ENCODE measurements at places on chromosomes 7 and 10. TPM values are rescaled to one million over a fixed set of nuclear protein-coding genes. Genes with fewer than 3 reads are reported as not detected.

NYAP1 gene
- 0.09 TPM for total RNA-seq

PILRA gene
- total RNA-seq, result 2.8 TPM

RAPGEF5 gene
- 16.4 TPM for total RNA-seq

IFT22 gene
- 6.6 TPM for total RNA-seq

LRRC18 gene
- total RNA-seq, result not detected

GRCh38 chr7:112510001-112510742 lies 29.4 kb downstream of the LSMEM1 start:
- DNase-seq, result no peak

GRCh38 chr7:111075498-111075897 lies 15.4 kb upstream of the LRRN3 start:
- DNase-seq, result no peak

GRCh38 chr10:97575127-97575668 lies 2.6 kb downstream of the ANKRD2 start:
- DNase-seq, result no peak

DNA sequence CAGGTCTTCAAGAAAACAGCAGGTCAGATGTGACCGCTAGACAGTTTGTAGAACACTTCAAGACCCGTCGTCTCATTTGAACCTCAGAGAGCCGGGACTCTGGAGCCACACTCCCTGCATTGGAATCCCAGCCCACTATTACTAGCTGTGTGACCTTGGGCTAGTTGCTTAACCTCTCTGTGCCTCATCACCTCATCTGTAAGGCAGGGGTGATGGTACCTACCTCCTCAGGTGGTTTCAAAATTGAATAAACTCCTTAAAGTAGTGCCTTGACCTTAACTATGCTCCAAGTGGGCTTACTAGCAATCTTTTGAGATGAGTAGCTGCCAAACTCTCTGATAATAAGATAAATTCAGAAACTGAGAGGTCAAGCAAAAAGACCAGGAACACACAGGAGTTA lies 43.8 kb downstream of the OGDH start:
- no peak for DNase-seq

GRCh38 chr10:132690401-132690800 lies 95.5 kb downstream of the NKX6-2 start:
- DNase-seq, result no peak

DNA sequence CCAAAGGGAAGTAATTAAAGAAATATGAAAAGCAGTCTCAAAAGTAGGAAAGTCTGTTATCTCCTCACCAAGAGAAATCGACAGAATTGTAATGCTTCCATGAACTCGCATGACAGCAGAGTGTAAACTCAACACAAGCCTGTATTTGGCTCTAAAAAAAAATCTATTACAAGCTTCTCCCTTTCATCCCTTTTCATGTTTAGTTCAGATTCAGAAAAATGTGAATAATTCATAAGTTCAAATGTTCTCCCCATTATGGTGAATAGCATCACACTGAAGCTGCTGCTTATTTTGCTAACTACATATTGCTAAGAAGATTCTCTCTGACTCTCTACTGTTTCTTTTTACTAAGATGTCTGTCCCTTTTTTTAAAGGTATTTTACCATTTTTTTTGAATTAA lies 910.3 kb upstream of the MBL2 start:
- no peak for DNase-seq

GRCh38 chr10:51743146-51743545 lies 43.8 kb upstream of the CSTF2T start:
- no peak for DNase-seq

DNA sequence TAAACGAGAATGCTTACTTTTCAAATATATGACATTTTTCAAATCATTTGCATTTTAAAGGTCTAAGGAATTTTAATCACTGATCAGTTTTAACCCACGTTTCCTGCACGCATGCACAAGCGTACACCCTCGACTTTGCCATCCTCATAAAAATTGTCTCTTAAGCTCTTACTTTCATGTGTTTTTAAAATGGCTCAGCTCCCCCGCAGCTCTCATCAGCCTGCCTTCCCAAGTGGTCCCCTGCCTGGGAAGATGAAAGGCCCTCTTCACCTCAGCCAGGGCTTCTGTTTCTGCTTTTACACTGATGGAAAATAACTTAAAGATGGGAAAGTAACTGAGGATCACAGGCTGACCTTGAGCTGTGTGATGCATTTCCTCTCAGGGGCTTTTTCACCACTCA lies 131.6 kb upstream of the LSM8 start:
- no peak for DNase-seq

DNA sequence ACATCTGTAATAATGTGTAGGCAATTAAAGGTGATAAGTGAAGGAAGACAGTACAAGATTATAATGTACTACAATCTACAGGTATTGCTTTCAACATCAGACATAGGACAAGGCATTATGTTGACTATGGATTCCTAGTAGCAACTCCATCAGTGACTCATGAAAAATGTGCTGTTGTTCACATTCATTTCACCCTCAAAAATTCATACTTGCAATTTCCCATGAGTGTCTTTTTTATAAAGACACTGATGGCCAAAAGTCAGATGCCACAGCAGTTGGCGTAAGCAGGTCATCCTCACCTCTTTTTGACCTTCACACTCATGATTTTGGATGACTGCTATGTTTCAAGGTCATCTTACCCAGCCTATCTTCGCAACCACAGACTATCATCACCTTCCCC lies 100.0 kb upstream of the AMPH start:
- DNase-seq, result no peak

DNA sequence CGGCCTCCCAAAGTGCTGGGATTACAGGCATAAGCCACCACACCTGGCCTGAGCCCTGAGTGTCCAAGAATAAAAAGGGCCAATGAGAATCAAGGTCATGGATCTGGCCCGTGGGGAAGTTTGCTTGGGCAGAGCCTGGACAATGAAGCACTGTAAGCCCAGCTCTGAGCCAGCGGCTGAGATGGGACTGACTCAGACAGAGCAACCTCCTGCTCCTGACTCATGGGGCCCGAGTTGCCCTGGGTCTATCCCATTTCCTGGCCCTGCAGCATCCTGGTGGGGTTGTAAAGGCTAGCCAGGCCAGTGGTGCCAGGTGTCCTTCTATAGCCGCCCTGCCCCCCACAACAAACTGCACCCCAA lies 5.2 kb upstream of the MYH16 start:
- DNase-seq, result no peak

DNA sequence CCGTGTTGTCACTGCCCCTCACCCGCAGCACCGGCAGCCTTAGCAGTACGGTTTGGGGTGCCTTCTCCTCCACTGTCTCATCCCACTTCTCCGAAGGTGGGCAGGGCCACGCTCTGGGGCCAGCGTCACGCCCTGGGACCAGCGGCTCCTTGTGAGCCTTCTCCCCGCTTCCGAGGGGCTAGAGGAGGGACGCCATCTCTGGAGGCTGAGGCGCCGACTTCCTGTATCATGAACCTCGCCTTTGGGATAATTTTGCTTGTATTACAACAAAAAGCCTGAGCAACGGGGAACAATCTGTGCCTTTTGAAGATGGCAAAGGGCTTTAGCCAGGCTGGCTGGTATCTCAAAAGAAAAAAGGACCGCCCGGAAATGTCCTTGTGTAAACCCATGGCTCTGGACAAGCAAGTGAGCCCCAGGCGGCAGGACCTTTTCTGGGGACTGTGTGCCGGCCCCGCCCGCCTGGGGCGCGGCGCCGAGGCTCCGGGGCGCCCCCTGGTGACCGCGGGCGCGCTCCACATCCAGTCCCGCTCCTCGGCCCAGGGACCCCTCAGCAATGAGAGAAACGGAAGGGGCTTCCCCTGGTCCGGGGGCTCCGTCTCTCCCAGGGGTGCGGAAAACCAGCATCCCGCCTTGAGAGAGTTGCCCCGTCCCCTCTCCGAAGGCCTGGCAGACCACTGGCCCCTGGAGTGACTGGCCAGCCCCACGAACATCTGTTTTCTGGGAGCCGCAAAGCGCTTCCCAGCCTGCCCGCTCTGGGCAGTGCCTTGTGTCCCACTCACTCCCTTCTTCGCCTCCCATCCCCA lies 3.8 kb downstream of the DEPP1 start:
- DNase-seq, result peak; percentile 72

DNA sequence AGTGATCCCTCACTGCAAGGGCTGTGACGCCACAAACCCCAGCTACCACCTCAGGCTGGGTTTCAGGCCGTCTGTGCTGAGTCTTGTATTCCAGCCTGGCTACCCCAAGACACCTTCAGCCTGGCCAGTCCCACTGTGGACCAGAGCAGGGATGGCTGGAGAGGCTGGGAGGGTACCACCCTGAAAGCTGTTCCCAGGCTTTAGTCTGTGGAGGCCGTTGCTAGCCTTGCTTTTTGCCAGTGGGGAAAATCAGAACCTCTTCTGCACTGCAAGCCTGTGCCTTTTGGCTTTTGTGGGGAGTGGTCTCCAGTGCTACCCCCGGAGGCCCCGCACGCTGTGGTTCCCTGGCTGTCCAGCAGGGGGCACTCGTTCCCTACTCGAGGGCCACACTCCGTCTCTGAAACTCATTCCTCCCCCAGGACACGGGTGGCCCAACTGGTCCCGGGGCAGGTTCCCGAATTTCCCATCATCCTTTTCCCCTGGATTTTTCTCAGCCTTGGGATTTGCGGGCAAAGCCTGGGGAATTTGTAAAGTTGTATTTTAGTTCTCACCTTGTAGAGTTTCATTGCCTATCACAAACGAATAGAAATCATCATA lies 128.4 kb upstream of the BTBD16 start:
- peak; percentile 64 for DNase-seq

GRCh38 chr10:125013529-125013872 lies 71.6 kb downstream of the ZRANB1 start:
- DNase-seq, result no peak

- no peak for DNase-seq
Observed at GRCh38 chr10:74871595-74872382, 45.4 kb downstream of the KAT6B start.

DNA sequence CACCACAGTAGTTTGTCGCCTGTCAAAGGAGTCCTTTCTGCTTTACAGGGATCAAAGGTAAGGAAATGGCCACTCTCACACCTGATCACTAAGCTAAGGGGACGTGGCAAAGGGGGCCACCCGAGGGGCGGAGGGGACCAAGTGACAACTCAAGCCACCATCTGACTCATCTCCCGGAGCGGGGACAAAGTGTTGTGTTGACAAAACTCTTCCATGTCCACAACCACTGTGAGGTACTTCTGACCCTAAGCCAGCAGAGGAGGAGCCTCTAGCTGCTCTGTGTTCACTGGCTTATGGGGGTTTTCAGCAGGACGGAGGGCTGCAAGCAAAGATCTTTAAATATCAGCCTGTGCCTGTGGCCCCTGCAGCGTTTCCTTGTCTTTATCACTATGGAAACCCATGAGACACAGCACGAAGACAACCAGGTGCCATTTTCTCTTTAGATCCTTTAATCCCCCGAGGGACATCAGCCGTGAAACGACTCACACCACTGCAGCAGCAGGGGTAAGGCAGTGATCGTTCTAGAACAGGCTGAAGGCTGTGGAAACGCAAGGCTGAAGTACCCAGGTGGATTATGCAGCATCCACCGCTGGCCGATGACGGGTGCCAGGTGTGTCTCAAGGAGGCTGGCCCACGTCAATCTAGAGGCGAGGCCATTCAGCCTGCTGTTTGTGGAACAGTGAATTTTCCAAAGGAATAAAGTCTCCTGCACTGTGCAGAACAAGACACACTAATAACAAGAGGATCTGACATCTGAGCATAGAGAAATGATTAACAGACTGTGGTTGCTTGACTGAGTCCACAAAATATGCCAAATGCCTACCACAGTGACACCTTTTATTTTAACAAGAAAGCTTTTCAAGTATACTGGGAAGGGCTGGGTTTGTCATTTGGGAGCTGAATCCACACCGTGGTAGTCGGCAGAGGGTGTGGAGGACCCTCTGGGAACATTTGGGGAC lies 26.6 kb upstream of the DDC start:
- DNase-seq, result peak; percentile 55

DNA sequence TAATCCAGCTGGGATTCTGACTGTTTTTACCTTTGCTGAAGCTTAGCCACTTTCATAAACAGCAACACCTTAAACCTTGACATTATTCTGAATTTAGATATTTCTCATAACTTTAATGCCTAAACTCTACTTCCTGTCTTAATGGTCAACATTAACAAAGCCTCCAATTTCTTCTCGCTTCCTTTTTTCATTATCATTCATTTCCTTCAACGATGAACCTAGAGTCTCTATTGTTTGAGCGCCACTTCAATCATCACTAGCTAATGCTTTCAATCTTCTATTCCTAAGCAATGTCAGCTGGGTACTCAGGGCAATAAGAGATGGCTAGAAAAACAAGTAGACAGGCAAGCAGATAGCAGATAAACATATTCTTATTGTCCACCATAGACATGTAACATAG lies 96.6 kb upstream of the TMEM196 start:
- DNase-seq, result no peak

GRCh38 chr10:101214446-101215396 lies 14.5 kb downstream of the LBX1 start:
- peak; percentile 79 for DNase-seq

GRCh38 chr10:22712211-22712955 lies 2.0 kb downstream of the PIP4K2A start:
- DNase-seq, result no peak

DNA sequence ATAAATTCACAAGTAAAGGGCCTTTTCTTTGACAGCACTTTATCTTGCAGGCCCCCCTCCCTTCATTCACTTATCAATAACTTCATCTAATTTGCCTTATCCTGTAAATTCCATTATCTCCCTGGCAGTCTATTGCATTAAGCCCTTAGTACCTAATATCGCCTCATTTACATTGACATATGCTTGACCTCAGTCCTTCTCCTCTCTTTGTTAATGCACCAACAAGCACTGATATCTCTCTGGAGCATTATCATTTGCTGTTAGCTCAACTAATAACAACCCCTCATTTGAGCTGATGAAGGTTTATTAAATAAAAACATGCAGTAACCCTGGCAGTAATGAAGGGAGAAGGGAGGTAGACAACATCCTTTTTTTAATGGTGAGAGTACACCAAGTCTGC lies 46.8 kb downstream of the EXOC4 start:
- no peak for DNase-seq

- no peak for DNase-seq
Observed at GRCh38 chr7:105224884-105225651, 163.7 kb downstream of the SRPK2 start.

- no peak for DNase-seq
Observed at GRCh38 chr10:86357041-86357440, 9.6 kb downstream of the GRID1 start.

GRCh38 chr7:137241655-137242360 lies 101.7 kb downstream of the PTN start:
- no peak for DNase-seq

DNA sequence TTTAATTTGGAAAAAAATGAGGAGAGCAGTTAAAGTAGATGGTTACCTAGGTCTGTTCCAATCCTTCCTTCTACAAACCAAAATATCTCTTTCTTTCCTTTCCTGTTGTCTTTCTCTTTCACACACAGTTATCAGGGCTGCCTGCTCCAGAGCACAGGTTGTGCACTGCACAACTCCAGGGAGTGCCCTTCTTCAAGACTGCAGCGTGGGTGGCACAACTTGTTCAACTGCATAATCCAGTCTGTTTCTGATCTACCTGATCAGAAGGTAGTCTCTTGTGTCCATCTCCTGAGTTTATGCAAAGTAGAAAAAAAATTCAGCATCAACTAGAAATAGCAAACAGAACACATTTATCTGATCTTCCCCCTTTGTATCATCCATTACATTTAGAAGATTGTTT lies 78.1 kb upstream of the COL13A1 start:
- DNase-seq, result no peak

Data from liver (tissue), 10 donors.